Stromal cell of bone marrow (primary cell): ENCODE measurements at places on chromosomes 1 and 21.

DNA sequence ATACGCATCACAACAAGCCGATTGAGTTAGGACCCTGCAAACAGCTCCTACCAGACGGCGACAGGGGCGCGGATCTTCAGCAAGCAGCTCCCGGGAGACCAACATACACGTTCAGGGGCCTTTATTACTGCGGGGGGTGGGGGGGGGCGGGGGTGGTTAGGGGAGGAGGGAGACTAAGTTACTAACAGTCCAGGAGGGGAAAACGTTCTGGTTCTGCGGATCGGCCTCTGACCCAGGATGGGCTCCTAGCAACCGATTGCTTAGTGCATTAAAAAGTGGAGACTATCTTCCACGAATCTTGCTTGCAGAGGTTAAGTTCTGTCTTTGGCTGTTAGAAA is 162.0 kb downstream of the RUNX1 start:
- DNase-seq = no peak

DNA sequence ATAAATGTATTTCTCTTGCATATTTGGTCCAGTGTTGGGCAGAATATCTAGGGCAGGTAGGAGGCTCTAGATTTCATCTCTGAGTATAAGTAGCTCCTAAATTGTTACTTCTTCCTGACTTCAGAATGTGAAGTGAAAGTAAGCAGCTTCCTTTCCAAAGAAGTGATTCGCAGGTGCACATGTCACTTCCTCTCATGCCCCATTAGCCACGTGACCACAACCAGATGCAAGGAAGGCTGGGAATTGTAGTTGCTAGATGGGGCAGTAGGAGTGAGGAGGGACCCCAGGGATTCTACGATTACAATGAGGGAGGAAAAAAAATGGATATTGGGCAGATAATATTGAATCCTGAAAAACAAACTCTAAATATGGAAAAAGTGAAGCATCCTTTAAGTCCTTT is 113.2 kb upstream of the CYYR1 start:
- peak; percentile 7 for DNase-seq

DNA sequence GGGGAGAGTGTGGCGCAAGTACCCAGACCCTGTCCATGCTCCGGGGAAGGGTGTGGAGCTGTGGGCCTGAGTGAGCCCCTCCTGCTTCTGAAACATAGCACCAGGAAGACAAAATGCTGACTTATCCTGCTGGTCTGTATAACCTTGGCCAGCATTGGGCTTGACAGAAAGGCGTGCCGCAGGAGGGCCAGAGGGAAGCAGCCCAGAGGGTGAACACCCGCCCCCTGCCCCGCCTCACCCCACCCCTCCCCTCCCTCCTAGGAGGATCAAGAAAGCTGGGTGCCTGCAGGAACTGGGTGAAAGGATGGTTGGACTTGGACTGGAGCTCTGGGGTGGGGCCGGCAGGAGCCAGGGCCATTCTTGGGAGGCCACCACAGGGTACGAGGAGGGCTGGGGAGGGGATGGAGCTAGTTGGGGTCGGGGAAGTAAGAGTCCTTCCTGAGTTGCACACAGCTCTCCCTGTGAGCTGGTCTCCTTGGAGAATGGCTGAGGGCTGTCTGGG is 27.1 kb downstream of the PTPRF start:
- no peak for DNase-seq

DNA sequence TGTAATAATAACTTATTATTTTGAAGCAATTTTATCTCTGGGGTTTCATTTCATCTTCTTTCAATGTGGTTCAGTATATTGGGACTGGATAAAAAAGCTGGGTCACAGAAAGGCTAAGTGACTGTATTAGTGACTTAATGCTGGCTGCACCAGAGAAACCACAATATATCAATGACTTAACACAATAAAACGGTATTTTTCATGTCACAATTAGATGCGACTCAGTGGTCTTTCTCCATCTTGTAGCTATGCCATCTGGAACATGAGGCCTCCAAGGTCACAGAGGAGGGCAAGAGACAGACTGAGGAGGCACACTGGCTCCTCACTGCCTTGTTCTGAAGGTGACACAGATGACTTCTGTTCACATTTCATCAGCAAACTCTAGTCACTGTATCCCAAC is 26.0 kb upstream of the KCNA3 start:
- no peak for DNase-seq

DNA sequence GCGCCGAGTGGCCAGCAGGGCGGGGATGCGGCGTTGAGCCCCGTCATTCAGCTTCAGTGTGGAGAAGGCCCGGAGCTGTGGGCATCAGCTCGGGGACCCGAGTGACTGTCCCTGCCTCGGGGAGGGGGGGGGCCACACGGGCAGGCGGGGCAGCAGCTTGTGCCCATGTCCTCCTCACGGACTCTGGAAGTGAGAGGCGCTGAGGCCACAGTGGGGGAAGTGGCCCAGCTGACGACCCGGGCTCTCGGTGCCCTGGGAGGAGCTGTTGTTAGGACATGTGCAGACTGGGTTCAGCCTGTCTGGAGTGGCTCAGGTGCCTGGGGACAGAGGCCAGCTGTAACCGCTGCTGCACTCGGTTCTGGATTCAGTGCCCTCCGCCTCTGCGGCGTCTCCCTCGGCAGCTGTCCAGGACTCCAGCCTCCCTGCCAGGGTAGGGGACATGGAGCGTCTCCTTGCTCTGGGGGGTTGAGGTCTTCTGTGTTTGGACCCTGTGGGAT is 71.1 kb downstream of the SKI start:
- DNase-seq = no peak

GRCh38 chr1:25733271-25733670 is 66.7 kb upstream of the SELENON start:
- DNase-seq = no peak

DNA sequence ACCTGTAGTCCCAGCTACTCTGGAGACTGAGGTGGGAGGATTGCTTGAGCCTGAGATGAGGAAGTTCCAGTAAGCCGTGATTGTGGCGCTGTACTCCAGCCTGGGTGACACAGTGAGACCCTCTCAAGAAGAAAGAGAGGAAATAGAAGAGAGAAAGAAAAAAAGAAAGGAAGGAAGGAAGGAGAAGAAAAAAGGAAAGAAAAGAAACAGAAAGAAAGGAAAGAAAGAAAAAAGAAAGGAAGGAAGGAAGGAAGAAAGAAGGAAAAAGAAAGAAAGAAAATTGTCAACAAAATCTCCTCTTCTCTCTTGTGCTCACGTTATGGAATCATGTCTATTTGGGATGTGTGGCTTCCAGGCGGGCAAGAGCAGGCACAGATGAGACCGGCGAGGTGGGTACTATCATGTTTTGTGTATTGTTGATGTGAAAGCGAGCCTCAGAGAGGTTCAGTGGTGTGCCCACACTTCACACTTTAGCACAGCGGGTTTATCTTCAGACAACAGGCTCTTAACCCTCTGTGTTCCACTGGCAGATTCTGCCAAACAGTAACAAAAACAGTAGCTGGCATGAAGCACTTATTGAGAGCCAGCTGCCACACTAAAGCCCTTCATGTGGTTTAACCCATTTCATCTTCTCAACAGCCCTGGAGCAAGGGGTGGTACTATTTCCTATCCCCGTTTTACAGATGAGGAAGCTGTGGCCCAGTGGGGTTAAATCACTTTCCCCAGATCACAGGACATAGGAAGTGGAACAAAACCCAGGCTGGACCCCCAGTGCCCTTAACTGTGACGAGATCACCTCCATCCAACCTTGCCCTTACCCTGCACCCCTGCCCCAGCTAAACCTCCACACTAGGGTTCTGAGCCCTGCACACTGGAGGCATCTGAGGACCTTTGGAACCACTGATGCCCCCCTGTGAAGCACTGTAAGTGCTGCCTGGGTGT is 94.7 kb upstream of the TARDBP start:
- no peak for DNase-seq

GRCh38 chr1:85546748-85547147 is 33.8 kb upstream of the CCN1 start:
- DNase-seq = no peak

DNA sequence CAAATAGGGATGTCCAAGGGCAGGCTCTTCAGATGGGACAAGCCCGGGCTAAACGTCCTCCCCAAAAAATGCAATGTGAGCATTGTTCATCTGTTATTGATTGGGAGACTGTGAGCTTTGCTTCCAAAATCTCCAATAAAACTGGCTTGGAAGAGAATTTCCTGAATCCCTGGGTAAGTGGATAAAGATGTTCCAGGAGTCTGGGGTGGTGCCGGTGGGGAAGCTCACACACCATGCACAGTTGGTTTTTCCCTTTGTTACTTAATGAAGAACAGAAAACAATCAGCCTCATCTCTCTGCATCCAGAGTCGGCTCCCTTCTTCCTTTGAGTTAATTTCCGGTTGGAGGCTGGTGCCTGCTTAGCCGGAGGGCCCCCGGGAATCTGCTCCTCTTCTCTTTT is 72.1 kb upstream of the ZBTB40 start:
- DNase-seq = no peak

GRCh38 chr1:175520186-175520585 is 223.2 kb downstream of the TNR start:
- DNase-seq = no peak

DNA sequence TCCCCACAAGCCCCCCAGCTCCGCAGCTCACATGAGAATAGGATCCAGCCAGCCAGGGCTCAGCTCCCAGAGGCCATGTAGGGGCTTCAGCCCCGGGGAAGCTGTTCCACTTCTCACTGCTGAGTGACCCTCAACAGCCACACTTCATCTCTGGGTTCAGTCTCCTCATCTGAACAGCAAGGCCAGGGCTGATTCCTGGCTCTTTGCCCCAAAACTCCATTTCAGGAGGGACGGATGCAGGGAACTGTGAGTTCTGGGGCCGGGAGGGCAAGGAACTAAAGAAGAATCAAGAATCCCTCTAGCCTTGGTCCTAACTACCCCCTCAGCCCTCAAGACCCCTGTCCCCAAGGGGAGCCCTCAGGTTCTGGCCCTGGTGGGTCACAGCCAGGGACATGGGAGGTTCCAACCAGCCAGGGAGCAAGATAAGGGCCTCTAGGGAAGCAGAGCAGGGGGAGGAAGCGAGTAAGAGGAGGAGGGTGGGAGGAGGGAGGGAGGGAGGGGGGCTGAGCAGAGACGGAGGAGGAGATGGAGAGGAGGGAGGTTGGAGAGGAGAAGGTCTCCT is 13.1 kb downstream of the SDC3 start:
- no peak for DNase-seq

GRCh38 chr1:12078575-12078937 is 15.5 kb downstream of the TNFRSF8 start:
- no peak for DNase-seq

- DNase-seq = no peak
Measured at GRCh38 chr21:44427241-44428120, 27.8 kb upstream of the LRRC3 start.

DNA sequence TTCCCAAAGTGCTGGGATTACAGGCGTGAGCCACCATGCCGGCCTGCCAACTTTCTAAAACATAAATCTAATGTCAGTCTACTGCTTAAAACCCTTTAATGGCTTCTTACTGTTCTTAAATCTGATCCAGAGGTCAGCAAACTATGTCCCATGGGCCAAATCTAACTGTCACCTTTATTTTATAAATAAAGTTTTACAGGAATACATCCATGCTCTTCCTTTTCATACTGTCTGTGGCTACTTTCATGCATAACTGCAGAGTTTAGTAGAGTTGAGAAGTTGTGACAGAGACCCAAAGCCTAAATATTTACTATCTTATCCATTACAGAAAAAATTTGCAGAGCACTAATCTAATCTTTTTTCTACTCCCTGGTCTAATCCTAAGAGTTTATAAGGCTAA is 3.8 kb downstream of the ERI3 start:
- no peak for DNase-seq

- no peak for DNase-seq
Measured at GRCh38 chr1:228225165-228225710, 17.4 kb downstream of the OBSCN start.

DNA sequence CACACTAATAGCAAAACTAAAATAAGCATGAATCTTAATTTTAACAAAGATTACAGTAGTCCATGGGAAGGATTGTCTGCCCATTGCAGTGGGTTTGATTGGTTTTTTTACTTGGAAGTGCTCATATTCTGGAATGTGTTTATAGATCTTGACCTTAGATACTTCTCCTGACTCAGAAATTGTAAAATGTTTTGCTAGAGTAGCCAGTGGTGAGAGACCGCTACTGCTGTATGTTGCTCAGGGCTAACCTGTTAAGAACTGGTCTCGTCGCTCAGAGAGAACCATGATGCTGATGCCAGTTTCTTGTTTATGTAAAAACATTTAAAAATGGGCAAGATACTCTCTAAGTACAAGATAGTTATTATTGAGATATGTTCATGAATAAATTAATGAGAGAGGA is 99.9 kb downstream of the ROR1 start:
- no peak for DNase-seq

DNA sequence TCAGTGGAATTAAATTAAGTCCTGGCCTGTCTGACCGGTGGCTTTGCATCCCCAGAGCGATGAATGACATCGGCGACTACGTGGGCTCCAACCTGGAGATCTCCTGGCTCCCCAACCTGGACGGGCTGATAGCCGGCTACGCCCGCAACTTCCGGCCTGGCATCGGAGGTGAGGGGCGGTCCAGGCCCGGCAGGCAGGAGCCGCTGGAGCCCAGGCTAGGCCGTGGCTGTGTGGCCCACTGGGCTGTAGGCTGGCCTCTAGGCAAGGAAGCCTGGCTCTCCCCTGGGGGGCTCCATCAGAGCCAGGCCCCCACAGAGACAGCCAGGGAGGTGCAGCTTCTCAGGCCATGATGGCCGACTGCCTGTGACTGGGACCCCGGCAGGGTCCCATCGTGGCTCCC is 5.7 kb downstream of the GABRD start:
- no peak for DNase-seq

DNA sequence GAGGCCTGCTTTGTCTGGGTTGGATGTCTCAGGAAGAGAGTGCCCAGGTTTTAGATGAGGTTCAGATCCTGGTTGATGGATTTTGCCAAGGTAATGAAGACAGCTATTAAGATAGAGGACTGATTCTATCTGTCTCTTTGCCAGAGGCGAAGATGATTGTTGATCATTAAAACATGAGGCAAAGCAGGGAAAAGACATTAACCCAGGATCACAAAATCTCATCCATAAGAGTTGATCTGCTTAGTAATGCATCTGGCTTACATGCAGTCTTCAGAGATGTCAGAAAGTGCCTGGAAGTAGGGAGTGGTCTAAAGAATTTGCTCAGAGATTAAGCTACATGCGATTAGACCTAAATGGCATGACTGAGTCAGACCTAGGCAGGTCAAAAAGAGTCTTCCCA is 229.6 kb upstream of the PLD5 start:
- no peak for DNase-seq

- DNase-seq = no peak
Measured at GRCh38 chr1:40899230-40899870, 37.2 kb upstream of the CITED4 start.

DNA sequence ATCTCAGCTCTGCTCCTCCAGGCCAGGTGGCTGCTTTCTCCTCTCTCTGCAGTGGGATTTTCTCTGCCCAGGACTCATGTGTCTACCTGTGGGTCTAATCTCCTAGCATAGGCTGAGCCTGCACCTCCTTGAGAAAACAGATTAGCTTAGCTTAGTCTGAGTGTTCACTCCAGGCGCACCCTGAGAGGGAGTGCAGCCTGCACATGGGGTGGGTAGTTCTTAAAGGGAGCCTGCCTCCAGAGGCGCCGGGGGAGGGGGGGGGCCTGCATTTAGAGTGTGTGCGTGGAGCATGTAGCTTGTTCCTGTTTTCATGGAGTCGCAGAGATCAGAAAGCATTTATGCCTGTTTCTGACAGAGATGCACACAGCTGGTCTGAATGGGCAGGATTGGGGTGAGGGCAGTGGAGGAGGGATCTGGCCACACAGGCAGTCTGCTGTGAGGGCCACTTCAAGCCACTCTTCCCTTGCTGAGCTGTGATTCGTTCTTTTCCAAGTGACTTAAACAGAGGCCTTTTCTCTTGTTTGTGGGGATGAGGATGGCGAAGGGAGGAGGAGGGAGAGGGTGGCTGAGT is 45.2 kb downstream of the GALNT2 start:
- no peak for DNase-seq

GRCh38 chr1:165143437-165144065 is 213.0 kb downstream of the LMX1A start:
- no peak for DNase-seq
